ENCODE measurements at places on chromosomes 4 and X.

DNA sequence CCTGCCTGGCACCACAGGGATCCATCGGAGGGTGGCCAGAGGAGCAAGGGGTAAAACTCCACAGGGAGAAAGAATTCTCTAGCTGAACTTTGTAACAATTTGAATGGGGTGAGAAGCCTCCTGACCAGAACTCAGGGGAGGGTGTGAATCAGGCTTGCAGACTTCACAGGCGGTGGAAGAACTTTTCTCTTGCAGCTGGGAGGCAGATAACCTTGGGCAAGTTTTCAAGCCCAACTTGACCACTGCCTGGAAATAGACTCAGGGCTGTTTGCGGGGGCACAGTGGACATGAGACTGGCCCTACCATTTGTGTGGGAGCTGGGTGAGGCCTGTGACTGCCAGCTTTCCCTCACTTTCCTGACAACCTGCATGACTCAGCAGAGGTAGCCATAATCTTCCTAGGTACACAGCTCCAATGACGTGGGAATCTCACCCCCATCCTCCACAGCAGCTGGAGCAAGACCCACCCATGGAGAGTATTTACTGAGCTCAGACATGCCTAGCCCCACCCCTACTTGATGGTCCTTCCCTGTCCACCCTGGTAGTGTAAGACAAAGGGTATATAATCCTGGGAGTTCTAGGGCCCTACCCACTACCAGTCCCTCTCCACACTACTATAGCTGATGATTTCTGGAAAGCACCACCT lies 210.0 kb upstream of the AGTR2 start:
- no peak for DNase-seq

GRCh38 chr4:127113844-127114362 lies 518.9 kb upstream of the INTU start:
- DNase-seq = no peak

GRCh38 chr4:128846063-128846462 lies 36.6 kb downstream of the JADE1 start:
- DNase-seq = no peak

GRCh38 chr4:9903317-9903716 lies 118.0 kb downstream of the SLC2A9 start:
- DNase-seq = no peak

GRCh38 chr4:23279377-23279986 lies 586.7 kb downstream of the GBA3 start:
- DNase-seq = no peak

GRCh38 chr4:152004801-152005200 lies 244.0 kb upstream of the GATB start:
- no peak for DNase-seq

DNA sequence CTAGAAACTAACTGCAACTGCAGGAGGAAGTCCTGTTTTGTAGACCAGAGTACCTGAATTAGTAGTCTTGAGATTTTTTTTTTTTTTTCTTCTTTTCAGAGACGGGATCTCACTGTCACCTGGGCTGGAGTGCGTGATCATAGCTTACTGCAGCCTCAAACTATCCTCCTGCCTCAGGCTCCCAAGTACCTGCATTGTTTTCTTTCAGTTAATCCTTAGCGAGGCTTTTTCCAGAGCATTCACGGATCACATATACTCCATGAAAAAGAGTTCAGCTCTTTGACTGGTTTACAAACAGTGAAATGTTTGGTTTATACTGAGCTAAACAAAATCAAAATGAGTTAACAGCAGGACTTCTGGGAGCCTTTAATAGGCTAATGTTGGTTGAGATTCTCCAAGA lies 45.8 kb downstream of the KLHL15 start:
- DNase-seq = no peak

DNA sequence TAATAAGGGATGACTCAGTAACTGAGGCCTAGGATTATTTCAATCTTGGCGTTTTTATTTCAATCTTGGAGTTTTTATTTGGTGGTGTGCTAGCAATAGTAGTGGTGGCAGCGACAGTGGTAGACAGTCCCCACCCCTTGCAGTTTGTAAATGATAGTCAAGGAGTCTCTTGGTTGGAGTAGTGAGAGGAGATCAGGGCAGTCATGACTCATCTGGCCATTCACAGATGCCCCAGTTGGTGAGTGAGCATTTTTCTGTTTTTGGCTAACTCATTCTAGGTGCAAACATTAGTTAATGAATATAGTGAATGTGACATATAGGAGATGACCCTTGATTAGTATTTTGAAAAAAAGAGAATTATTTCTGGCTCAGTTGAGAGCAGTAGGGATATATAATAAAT lies 93.5 kb upstream of the ADAD1 start:
- DNase-seq = peak; percentile 29

- DNase-seq = no peak
Measured at GRCh38 chr4:152417673-152418072, 118.2 kb downstream of the FBXW7 start.

GRCh38 chrX:153499341-153499740 lies 4.6 kb downstream of the BGN start:
- no peak for DNase-seq

DNA sequence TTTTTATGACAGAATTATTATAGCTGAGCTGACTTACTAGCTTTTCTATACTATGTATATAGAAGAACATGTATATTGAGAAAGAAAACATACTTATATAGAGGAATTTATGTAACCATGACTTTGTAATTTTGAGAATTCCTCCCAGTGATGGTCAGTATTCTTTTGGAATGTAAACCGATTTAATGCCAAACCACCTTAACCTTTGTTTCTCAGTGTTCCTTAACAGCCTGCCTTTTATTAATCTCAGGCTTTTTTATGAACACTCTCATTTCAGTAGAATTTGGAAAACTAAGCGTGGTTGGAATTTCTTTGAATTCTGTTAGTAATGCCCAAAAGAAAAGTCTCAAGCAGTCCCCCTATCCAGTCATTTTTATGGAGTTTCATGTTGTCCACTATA lies 47.0 kb downstream of the MOSPD2 start:
- no peak for DNase-seq

GRCh38 chr4:166293556-166293955 lies 420.5 kb downstream of the TLL1 start:
- no peak for DNase-seq

GRCh38 chrX:9829308-9830267 lies 43.4 kb downstream of the SHROOM2 start:
- DNase-seq = peak; percentile 92

- DNase-seq = no peak
Measured at GRCh38 chr4:17966312-17966711, 55.2 kb downstream of the LCORL start.

GRCh38 chr4:173909294-173909693 lies 374.2 kb downstream of the FBXO8 start:
- DNase-seq = no peak

GRCh38 chr4:137635601-137636000 lies 103.3 kb upstream of the PCDH18 start:
- no peak for DNase-seq

GRCh38 chr4:164770010-164770724 lies 16.2 kb downstream of the SMIM31 start:
- DNase-seq = no peak

GRCh38 chr4:183392377-183392776 lies 52.1 kb upstream of the CDKN2AIP start:
- DNase-seq = no peak

DNA sequence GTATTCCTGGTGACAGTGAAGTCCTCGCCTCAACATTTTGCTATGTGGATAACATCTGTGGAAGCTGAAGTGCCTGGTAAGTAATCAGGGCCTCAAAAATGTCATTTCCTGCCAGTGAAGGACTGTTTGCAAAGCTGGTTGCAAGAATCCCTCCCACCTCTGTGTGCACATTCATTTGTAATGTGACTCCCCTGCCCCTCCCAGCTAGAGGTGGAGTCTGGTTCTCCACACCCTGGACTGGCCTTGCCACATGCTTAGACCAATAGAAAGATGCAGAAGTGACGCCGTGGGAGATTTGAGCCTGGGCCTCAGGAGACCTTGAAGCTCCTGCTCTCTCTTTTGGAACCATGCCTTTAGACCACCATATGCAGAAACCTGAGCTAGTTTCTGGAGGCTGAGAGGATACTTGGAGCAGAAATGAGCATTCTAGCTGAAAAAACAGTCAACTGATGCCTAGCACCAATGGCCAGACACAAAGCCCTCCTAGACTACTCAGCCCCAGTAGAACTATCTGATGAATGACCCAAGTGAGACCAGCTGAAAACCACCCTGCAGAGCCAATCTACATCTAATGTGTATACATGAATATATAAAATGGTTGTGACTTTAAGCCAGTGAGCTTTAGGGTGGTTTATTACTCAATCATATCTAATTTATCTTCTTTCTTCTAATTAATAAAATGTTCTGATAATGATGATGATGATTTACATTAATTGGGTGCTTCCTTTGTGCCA lies 47.8 kb upstream of the CRMP1 start:
- DNase-seq = peak; percentile 36
